ENCODE measurements at places on chromosomes 11 and 22.
A peak's percentile ranks its signal among the peaks of the same experiment; 100 is the strongest.

DNA sequence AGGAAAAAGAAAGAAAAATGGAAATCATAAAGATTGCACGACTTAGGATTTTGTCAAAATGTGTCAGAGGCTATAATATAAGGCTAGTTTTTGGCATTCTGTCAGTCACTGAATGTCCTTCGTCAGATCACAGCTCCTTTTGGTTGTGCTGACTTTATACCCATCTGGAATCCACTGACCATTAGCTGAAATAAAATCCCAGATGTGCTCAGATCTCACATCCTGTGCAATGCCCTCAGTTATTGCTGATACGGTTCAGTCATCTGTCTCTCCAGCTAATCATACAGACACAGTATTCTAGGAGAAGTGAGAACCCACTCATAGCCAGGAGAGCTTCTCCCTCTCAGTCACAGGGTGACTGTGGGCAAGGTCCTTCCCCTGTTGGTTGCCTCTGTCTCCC is 11.5 kb downstream of the CD44 start:
- no peak for DNase-seq

DNA sequence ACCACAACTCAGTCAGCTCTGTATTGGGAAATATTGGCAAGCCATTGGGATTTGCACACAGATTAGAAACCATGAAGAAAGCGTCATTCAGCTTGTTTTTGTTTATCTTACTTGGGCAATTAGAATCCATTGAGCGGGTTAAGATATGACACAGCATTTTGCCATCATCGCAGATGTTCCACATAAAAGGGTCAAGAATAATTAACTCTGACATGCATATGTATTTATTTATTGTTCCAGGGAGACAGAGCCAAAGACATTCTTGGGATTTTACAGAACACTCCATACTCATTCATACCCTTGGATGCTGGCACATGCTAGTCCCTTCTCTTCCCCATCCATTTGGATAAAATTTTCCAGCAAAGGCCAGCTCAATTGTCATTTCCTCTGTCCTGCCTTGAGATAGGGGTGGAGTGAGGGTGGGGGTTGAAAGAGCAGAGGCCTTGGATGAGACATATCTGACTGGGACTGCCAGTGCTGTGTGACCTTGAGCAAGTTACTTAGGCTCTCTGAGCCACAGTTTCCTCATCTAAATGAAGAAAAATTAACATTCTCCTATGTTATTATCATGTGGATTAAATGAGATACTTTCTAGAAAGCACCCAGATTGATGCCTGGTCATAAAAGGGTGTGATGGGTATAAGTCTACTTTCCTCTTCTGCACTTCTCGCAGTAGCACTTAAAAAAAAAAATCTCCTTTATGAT is 179.7 kb downstream of the RRAS2 start:
- DNase-seq = no peak

- no peak for DNase-seq
Observed at GRCh38 chr11:100831929-100832494, 144.9 kb downstream of the ARHGAP42 start.

GRCh38 chr11:10460611-10461275 is 5.7 kb downstream of the AMPD3 start:
- no peak for DNase-seq

DNA sequence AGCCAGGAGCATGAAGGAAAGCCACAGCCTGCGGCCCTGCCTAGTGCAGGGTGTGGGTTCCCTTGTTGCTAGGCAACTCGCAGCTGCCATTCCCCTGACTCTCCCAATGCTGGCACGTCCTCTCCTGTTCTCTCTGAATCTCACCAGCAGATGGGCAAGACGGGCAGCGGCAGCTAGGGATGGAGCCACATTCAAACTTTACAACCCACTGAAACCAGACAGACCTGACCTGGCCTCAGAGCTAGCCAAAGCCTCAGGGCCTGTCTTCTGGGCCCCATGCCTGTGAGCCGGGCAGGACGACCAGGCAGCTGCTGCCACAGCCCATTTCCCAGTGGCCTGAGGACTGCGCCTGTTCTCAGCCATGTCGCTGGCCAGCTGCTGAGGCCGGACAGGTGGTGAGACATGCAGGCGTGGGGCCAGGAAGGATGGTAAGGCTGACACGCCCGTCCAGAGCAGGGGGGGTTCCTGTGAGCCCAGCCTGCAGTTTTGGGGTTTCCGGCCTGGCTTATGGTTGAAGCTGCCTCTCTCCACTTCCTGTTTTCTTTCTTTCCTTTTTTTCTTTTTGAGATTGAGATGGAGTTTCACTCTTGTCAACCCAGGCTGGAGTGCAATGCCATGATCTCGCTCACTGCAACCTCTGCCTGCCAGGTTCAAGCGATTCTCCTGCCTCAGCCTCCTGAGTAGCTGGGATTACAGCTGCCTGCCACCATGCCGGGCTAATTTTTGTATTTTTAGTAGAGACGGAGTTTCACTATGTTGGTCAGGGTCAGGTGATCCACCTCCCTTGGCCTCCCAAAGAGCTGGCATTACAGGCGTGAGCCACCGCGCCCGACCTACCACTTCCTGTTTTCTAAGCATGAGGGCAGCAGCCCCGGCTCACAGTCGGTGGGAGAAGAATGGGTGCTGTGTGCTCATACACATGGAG is 4.1 kb downstream of the SUN2 start:
- no peak for DNase-seq

DNA sequence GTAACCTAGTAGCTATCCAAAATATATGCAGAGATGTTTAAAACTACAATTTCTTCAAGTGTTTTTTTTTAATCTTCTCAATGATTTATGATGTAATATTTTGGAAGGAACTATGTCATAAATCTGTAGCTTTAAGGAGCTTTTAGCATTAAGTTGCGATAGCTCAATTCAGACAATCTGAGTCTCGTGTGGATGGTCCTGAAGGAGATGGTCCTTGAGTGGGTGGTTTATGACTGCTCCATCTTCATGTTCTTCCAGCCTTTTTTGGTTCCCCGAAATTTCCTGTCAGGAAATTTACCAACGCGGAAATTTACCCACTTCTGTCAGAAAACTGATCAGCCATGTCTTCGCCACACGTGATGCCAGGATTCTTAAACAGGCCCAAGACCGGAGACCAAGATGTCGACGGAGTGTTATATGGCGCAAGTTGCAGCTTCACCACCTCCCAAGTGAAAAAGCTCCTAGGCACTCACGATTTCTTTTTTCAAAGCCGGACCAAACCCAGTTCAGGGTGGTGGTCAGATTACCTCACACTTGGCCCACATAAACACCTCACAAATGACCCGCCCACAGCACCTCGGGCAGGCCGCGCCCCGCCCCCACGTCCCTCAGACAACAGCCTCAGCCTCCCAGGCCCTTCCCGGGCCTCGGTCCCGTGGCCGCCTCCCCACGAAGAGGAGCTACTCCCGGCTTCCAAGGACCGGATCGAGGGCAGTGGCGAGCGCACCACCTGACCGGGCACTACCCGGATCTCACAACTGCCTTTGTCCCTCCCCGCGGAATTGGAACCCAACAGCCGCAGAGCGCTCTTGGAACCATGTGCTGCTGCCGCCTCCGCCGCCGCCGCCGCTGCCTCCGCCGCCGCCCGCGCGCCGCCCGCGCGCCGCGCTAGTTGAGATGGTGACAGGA is at the start of gene MORC2:
Gene MORC2, minus strand, starts transcription at position 760 of the 909 bp plus-strand sequence. CDS start 885 bp downstream, outside the sequence.
- DNase-seq = peak; percentile 49

All from ACHN (cell line).